ENCODE measurements at places on chromosomes 5 and 9.
A peak's percentile ranks its signal among the peaks of the same experiment; 100 is the strongest.

DNA sequence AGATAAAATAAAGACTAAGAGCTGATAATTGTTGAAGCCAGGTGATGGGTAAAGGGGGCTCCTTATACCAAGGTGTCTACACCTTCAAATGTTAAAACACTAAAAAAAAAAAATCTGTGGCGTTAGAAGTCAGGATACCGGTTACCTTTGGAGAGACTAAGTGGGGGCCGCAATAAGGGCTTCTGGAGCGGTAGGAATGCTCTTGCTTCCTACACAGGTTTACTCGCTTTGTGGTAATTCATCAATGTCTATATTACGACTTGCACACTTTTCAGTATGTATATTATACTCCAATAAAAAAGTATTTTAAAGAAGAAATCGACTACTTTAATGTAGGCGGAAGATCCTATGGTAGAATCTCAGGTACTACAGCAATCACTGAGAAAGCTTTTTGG is 12.5 kb downstream of the MRPS27 start:
- DNase-seq, result no peak

DNA sequence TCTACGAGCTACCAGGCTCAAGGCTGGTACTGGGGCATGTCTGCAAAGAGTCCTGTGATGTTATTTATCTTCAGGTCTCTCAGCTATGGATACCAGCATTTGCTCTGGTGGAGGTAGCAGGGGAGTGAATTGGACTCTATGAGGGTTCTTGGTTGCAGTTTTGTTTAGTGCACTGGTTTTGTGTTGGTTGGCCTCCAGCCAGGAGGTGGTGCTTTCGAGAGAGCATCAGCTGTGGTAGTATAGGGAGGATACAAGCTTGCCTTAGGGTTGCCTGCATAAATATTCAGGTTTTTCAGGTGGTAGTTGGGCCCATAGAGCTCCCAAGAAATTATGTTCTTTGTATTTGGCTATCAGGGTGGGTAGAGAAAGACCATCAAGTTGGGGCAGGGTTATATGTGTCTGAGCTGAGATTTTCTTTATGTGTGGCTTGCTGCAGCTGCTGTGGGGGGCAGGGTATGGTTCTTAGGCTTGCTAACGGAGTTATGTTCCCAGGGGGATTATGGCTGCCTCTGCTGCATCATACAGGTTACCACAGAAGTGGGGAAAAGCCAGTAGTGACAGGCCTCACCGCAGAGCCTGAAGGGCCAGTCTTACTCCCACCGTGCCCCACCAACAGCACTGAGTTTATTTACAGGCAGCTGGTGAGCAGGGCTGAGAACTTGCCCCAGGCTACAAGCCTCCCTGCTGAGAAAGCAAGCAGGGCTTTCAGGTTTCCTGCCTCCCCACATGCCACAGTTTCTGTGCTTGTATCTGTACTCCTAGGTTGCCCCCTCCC is 9.7 kb upstream of the RIOK2 start:
- DNase-seq, result peak; percentile 66

DNA sequence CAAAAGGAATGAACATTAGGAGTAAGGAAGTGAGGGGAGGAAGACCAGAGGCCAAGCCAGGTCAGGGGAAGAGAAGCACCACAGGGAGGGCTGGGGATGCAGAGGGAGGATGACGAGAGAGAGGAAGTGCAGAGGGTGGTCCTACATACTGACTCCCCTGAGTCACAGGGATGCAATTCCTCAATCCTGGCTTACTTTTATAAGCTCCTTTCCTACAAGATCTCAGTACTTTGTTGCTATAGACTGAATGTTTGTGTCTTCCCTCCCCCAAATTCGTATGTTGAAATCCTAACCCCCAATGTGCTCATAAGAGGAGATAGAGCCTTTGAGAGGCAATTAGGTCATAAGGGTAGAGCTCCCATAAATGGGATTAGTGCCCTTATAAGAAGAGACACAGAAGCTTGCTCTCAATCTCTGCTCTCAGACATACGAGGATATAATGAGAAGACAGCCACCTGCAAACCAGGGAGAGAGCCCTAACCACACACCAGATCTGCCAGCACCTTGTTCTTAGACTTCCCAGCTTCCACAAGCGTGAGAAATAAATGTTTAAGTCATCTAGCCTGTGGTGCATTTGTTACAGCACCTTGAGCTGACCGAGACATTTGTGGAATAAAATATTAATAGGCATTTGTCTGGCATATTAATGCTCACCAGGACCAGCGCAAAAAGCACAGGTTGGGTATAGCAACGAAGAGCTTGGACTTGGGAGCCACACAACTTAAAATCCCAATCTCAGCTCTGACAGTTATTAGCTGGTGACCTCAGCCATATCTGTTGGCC is 33.4 kb downstream of the GCNT4 start:
- no peak for DNase-seq

- DNase-seq, result no peak
Measured at GRCh38 chr9:134966270-134966669, 48.6 kb upstream of the FCN1 start.

- no peak for DNase-seq
Measured at GRCh38 chr9:118290116-118290515, 585.9 kb downstream of the TLR4 start.

GRCh38 chr9:136409557-136410455 is 608 bp downstream of the ENTR1 start:
- DNase-seq, result peak; percentile 56

- peak; percentile 81 for DNase-seq
Measured at GRCh38 chr9:6007770-6008168, 7.7 kb downstream of the RANBP6 start.

DNA sequence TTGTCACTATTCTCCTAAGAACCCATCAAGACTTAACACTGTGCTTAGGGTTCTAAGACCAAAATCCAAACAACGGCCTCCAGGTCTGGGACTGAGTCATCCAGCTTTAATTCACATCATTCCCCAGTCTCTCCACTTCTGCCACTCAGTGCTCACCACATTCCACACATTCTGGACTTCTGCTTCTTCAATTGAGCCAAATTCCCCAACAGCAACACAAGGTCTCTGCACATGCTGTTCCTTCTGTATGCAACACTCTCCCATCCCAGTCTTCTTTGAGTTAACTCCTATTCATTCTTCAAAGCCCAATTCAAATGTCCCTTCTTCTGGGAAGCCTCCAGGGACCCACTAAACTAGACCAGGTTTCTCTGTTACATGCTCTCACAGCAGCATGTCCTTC is 97.8 kb downstream of the GPR21 start:
- no peak for DNase-seq

DNA sequence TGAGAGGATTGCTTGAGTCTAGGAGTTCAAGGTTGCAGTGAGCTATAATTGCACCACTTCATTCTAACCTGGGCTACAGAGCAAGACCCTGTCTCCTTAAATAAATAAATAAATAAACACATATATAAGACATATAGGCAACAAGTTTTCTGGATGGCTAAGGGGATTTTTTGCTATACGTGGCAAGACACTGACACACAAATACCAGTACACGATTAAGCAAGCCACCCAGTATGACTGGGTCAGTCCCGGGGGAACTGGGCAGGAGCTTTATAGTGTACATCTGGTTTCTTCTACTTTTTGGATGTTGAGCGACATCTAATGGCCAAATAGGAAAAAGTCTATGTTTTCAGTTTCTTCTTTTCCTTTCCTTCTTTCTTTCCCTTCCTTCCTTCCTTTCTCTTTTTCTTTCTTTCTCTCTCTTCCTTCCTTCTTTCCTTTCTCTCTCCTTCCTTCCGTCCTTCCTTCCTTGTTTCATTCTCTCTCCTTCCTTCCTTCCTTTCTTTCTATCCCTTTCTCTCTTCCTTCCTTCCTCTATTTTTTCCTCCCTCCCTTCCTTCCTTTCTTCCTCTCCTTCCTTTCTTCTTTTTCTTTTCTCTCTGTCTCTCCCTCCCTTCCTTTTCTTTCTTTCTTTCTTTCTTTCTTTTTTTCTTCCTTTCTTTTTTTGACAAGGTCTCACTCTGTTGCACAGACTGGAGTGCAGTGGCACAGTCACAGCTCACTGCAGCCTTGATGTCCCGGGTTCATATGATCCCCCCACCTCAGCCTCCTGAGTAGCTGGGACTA is 47.0 kb upstream of the PLIN2 start:
- peak; percentile 91 for DNase-seq

DNA sequence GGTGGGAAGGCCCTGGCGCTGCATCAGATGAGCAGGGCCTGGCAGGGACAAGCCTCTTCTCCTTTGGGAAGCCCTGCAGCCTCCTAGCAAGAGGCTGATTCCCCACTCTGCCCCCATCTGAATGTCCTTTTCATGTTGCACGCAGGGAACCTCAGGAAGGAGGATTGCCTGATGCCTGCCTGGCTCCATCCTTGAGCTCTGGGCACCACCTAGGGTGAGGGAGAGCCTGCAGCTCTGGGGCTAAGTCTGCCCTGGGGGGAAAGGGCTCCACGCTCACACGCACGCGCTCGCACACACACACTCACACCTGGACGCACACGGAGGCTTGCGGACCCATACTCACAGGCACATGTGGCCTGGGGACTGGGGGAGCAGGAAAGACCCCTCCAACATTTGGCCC is 86.6 kb downstream of the LMX1B start:
- no peak for DNase-seq

- no peak for DNase-seq
Measured at GRCh38 chr9:113322671-113323070, 17.4 kb downstream of the WDR31 start.

- DNase-seq, result no peak
Measured at GRCh38 chr5:72156946-72157624, 49.8 kb downstream of the MAP1B start.

DNA sequence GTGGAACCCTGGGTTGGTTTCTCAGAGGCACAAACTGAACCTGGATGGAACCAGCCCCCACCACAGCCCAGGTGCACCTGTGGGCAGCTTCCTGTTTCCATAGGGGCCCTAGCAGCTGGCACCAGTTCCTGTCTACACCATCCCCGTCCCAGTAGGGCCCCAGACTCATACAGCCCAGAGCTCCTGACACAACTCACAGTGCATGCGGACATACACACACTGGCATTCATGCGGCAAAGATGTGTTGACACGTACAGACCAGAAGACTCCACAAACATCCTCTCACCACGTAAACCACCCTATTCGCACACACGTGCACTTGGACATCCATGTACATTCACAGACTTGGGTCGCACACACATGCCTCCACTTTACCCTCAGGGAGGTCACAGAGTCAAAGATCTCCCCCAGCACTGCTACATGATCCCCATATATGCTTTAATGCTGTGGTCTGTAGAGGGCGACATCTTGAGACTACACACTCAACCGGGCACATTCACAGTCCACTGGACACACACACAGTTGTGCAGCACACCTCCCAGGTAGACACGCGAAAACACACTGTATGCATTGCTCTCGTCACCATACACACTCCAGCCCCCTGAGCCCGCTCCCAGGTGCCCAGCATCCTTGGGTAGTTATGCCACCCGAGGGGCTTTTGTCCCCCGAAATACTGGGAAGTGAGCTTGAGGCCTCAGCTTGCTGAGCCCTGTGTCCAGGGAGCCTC is 22.4 kb downstream of the CXXC5 start:
- DNase-seq, result peak; percentile 92

GRCh38 chr5:156715287-156715686 is 134.8 kb upstream of the PPP1R2B start:
- no peak for DNase-seq

DNA sequence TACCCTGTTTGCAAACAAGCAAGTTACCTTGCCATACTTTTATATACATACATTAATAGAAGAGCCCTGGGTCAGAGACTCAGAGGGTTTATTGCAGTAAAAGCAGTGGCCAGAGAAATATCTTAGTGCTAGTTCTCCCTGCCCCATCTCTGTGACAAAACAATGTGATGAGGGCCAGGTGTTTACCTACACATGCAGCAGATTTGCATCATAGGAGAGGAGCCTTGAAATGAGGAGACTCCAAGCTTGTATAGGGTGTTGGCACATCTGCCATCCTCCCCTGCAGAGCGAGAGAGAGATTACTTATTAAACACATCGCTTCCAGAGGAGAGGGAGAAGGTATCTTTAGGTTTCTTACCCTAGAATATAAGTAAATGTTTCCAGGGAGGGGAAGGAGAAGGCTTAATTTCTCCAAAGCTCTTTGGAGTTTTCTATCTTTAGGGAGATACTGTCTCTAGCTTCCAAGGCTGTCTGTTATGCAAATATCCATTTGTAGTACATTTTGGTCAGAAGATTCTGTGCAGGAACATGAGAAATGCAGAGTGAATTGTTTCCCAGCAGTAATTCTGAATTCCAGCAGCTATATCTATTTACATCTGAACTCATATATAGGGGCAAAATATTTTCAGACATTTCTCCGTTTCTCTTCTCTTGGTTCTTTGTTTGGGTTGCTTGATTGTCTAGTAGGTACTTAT is 15.7 kb downstream of the FER start:
- DNase-seq, result no peak

- DNase-seq, result peak; percentile 49
Measured at GRCh38 chr9:5596173-5596572, 32.7 kb upstream of the RIC1 start.

DNA sequence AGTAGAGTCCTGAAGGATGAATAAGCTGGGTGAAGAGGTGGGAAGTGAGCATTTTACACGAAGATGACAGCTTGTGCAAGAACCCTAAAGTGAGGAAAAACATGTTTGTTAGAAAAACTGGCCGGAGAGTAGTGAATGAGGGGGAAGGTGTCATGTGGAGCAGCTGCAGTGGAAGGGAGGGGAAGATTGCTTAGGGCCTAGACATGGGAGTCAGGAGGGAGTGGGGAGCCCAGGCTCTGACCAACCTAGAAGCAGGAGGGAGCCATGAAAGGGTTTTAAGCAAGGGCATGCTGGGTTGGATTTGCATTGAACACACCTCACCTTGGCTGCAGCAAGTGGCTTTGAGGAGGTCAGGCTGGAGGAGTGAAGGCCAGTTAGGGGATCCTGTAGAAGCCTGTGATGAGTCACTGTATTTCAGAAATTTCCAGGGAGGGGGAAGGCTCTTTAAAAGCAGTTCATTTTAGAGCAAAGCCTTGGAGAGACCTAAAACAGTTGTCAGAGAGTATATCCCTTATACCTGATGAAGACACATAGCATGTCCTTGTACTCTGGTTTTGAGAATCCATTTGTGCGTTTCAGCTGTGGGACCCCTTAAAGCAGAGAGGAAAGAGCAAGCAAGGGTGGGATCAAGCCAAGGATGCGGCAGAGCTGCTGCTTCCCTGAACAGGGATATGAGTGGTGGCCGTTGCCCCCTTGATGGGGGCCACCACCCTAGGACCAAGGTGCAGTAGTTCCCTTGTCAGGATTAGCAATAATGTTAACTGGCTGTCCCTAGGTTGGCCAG is 45.4 kb downstream of the ANGPTL2 start:
- DNase-seq, result no peak

- DNase-seq, result no peak
Measured at GRCh38 chr5:816176-816575, 31.6 kb upstream of the ZDHHC11B start.

DNA sequence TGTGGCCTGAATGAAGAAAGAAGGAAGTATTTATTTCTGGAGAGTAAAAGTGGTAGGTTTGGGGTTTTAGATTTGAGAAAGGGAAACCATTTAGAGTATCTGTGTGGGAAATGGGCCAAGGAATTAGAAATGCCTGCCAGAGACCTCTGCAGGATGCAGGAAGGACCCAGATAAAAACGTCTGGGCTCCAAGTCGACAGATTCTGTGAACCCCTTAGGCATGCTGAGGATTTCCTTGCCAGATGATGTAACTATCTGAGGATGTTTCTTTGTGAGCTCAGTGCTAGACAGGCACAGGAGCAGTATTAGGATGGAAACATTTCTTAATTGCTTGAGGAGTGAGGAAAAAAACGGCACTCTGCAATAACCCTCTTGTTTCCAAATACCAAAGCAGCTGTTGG is 251.8 kb upstream of the DMRT1 start:
- no peak for DNase-seq

- DNase-seq, result no peak
Measured at GRCh38 chr5:153823036-153823435, 215.7 kb downstream of the FAM114A2 start.
